ENCODE measurements at places on chromosomes 5 and 9.

- DNase-seq = no peak
Observed at GRCh38 chr5:87899721-87900131, 368.9 kb downstream of the TMEM161B start.

DNA sequence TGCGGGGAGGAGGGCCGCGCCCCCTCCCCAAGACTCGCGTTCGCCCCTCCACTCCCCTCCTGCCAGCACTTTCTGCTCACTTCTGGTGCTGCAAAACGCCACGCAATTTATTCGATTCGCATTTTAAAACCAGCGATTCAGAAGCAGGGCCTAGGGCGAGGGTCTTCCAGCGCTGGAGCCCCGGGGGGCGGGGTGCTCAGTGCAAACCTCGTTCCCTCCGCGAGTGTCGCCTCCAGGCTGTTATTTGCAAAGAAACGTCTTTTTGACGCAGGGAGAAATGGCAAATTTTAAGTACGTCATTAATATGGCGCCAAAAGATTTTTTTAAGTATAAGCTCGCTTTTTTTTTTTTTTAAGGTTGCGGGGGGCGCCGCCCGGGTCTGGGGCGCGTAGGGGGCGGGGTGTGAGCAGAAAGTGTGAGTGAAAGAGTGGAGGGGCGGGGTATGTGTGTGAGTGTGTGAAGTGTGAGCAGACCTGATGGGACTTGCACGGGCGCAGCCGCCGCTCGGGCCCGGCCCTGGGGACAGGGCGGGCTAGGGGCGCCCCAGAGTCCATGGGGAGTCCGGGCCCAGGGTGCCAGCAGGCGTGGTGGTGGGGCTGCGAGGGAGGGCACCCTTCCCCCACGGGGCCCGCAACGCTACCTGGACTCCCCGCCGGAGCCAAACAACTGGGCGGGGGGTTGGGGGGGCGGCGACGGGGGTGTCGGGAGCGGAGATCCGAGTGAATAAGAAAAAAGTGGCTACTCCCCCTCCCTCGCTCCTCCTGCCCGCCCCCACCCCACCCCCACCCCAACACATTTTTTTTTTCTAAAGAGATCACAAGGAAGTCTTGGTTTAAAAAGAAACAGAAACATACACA is at the start of gene JADE2:
TSS of gene JADE2 (plus strand) at position 845 of the 857 bp plus-strand sequence. CDS start 10,188 bp downstream, outside the sequence.
- DNase-seq = peak; percentile 18

DNA sequence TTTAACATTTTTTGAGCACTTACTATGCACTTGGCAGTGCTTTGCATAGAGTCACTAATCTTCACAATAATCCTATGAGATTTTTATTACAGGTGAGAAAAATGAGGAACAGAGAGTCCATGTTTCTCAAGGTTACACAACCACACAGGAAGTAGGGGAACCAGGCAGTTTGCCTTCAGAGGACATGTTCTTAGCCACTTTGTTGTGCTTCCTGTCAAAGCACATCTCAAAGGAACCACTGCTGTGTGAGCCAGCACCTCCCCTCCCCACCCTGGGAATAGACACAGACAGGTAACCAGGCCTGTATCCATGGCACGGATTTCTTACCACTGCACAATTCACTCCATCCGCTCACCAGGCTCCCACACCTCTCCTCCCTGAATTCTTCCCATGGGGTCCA is 6.3 kb upstream of the DNAJB5 start:
- no peak for DNase-seq

GRCh38 chr5:80191991-80192398 is 63.9 kb downstream of the SERINC5 start:
- no peak for DNase-seq

GRCh38 chr5:305459-305858 is 16.1 kb upstream of the AHRR start:
- DNase-seq = no peak

DNA sequence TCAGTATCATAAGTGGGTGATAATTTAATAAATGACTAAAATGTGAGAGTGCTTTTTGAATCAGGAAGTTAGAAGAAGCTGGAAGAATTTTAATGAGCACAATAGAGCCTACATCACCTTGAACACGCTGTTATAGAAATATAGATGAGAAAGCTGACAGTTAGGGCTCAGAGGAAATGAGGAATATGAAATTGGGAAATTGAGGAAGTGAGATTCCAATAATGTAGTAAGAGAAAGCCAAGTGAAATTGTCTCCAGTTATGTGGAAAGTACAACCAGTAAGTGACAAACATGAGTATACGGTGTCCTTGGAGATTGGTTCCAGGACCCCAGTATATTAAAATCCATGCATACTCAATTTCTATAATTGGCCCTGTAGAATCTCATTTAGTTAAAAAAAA is 235.9 kb upstream of the FAM174A start:
- DNase-seq = no peak

DNA sequence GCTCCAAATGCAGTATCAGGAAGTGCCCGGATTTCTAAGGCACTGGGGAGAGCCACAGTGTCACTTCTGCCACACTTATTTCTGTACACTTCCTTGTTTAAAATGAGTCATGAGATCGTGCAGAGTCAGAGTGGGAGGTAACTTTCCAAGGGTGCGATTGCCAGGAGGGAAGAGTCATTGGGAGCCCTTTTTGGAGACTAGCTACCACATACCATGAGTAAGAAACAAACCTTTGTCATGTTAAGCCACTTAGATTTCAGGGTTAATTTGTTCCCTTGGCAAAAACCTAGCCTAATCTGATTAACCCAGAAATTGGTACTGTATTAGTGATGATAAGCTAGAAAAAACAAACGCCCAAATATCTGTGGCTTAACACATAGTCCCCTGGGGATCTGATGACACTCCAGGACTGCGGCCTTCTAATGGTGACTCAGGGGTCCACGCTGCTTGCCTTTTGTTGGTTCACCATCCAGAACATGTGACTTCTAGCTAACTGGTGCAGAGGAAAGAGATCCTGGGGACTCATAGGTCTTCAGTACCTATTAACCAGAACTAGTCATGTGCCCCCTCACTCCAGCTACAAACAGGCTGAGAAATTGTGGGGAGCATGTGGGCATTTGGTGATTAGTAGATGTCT is 48.6 kb upstream of the TLE1 start:
- no peak for DNase-seq

Measured in NCI-H187 (cell line).